ENCODE measurements at places on chromosomes 11 and 22.

DNA sequence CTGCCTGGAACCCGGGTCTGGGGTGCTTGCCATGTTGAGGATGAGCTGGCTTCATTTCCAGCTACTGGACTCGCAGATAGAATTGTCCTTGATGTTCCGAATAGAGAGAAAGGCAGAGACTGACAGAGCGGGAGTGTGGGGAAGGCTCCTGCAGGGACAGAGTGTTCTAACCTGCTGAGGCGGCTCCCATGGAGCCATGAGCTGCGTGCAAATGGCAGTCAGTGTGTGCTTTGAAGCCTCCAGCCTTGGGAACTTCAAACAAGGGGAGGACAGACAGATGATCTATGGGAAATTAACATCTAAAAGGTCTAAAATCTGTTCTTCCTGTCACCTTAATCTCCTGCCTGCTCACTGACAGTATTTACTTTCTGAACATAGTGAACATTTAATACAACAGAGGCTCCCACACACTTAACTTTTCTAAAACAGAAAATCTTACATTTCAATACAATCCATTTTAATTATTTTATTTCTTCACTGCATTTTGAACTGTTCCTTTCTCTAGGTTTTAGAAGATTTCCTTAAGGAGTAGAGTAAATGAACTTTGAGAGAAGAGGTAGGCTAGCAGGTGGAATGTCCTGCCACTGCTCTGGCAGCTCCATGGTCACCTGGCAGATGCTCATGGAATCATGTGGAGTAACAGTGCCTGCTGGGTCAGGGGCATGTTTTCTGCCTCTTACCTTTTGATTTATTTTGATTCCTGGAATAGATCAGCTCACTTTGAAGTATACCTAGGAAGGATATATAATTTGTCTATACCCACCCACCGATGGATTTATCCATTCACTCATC lies 481.7 kb downstream of the NTM start:
- DNase-seq = no peak

GRCh38 chr22:42300259-42301076 lies 30.0 kb upstream of the TCF20 start:
- DNase-seq = peak; percentile 17

- no peak for DNase-seq
These were observed 51.6 kb downstream of the CYTH4 start for GRCh38 chr22:37333724-37334460.

- peak; percentile 3 for DNase-seq
These were observed 20.6 kb upstream of the MUC5B start for GRCh38 chr11:1202154-1202775.

GRCh38 chr11:123144707-123145106 lies 50.3 kb downstream of the CLMP start:
- no peak for DNase-seq

DNA sequence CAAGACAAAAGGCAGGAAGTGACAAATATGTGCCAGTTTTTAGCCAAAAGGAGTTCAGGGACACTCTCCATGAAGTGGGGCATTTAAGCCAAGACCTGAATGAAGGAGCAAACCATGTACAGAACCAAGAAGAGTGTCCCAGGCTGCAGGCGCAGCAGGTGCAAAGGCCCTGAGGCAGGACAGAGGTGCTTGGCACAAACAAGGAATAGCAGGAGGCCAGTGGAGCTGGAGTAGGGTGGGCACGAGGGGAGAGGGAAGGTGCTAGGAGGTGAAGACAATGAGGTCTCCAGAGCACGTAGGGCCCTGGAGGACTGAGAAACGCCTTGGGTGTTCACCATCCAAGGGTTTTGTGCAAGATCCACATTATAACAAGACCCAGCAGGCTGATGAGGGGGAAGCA lies 474.1 kb downstream of the MN1 start:
- no peak for DNase-seq

GRCh38 chr11:67266449-67267187 lies at the start of gene GRK2:
Gene GRK2 (plus strand): TSS chr11:67266473. CDS start chr11:67266700, 227 bp downstream.
- DNase-seq = no peak

- DNase-seq = no peak
These were observed 1.9 kb upstream of the CHKA start for GRCh38 chr11:68122936-68123539.

- no peak for DNase-seq
These were observed 684.9 kb upstream of the CCDC90B start for GRCh38 chr11:83971063-83971462.

DNA sequence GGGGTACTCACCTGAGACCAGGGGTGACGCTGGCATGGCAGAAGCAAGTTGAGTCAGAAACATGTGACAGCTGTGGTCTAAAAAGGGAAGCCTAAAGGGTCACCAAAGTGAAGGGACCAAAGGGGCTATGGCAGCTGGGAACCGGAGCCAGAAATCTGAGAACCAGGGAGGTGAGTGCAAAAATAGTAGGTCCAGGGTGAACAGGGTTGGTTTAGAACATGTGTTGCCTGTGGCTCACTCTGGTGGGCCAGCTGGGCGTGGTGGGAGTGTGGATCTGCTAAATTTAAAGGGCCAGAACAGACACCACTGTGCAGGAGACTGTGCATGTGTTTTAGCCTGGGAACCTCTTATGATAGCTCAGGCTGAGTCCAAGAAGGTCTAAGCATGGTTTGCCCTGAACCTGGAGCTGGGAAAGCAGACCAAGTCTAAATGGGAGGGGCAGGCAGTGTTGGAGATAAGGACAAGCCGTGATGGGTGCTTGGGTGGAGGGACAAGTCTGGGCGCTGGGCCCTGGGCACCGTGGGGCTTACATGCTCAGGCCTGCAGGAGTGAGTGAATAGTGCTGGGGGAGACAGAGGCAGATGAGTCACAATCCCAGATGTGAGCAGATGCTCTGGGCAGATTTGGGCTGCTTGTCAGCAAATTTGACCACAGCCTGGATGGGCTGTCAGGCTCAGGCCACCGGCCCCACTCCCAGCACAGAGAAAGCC lies 41.4 kb upstream of the ZBED5 start:
- DNase-seq = no peak

- DNase-seq = no peak
These were observed 32.5 kb downstream of the WT1 start for GRCh38 chr11:32402836-32403235.

- DNase-seq = no peak
These were observed 13.3 kb upstream of the TNNT3 start for GRCh38 chr11:1906181-1906580.

DNA sequence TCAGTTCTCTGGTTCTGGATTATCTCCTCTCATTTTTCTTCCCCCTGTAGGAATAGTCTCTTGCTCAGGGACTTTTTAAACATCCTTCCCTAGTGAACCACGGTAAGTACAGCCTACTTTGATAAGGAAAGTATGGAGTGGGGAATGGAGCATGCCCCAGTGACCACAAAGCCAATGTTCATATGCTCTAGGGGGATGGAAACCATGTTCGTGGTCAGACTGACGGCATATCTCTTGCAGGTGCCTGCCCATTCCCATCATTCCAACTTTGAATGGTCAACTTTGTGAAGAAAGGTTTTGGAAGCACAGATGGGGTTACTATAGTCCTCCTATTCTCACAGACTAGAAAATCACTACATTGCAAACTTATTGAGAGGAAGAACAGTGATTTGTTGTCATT lies 332.5 kb upstream of the NCAM1 start:
- DNase-seq = no peak

DNA sequence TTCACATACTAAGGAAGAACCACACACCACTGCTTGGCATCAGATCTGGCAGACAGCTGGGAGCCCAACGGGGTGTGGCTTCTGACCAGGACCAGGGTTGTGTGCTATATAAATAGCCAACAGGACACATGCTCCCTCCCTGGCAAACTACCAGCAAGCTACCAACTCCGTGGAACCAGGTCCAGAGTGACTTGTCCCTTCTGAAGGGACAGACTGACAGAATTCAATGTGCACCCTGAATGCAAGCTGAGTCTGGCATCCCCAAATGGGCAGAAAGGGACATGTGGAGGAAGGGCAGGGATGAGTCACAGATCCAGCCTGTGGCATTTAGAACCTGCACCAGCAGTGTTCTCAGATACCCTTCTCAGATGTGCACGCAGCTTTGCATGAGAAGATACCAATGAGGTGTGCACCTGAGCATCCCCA lies 92.9 kb downstream of the MICAL3 start:
- no peak for DNase-seq

GRCh38 chr11:103929170-103929903 lies 107.1 kb upstream of the DDI1 start:
- DNase-seq = no peak

DNA sequence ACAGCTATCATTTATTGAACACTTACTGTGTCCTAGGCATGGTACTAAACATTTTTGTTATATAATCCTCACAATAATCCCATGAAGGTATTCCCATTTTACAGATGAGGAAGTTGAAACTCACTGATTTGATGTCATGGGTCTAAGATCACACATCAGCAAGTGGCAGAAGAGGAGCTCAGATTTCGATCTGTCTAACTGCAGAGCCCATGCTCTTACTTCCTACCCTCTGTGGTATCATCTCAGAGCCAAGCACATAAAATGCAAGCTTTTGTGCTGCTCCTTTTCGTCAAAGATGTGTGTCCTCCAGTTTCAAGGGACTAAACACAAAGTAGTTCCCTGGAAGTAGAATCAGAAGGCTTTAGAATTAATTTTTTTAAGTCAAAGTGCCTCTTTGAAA lies 71.1 kb downstream of the ARFGAP2 start:
- DNase-seq = no peak

- DNase-seq = no peak
These were observed 479.4 kb downstream of the JRKL start for GRCh38 chr11:96869207-96869606.

DNA sequence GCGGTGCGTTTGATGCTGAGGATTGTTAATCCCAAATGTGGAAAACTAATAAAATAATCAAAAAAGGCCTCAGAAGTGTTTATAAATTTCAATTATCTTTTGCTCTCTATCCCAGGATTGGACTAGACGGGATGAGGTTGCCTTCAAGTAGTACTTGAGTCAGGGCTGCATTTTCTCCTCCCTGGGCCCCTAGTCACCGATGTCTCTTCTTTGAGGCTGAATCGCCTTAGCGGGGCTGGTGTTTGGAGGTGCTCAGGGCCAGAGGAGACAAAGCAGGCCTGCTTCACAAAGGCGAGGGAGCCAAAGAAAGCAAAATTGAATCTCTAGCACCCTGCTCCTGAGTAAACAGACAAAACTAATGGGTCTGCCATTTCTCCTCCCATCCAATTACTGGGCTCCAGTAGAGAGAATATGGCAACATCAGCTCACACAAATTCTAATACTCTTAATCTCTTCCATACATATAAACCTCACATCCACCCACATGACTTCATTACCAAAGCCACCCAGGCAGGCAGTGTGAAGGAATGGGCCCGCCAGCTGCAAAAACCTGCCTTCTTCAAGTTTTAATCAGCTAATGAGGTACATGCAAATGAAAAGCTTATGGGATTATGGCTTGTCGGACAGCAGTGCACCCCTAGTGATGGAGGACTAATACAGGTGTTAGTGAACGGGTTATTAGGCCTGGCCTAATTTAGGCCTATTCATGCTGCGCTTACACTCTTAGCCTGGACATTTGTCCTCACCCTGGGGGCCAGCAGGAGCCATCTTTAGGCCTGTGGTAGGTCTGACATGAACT lies 52.7 kb upstream of the HTATIP2 start:
- DNase-seq = no peak

GRCh38 chr11:2376751-2377451 lies at the start of gene CD81:
Gene CD81 (plus strand): TSS chr11:2377310. CDS start chr11:2377550, 240 bp downstream.
- peak; percentile 58 for DNase-seq

- DNase-seq = no peak
These were observed 53.5 kb downstream of the SPECC1L start for GRCh38 chr22:24324137-24324536.

- no peak for DNase-seq
These were observed 93.6 kb downstream of the MTNR1B start for GRCh38 chr11:93063086-93063485.

- no peak for DNase-seq
These were observed 35.4 kb upstream of the LINC01488 start for GRCh38 chr11:69446108-69446507.

DNA sequence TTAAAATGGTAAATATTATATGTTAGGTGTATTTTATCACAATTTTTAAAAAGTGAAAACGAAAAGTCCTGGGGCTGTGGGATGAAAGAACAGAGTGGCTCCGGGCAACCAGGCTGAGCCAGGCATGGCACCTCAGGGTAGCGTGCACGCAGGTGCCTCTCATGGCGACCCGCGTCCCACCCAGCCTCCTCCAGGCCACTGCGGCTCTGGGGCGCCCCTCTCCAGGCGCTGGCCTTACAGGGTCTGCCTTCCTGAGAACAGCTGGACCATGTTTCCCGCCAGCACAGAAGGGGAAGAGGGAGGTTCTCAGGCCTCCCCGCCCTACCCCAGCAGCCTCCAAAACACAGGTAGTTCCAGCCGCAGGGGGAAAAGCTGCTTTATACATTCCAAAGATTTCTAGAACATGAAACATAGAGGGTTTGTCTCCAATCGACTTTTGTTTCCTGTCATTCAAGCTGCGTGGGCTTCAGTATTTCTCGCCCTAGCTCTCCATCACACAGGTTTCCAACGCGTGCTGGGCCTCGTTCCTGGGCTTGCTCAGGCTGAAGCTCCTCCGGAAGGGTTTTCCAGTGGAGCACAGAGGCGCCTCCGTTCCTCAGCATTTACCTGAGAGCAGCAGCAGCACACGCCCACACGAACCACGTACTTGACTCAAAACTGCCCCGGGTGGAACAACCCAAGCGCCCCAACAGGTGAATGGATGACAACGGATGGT lies 10.5 kb downstream of the EHD1 start:
- DNase-seq = no peak

DNA sequence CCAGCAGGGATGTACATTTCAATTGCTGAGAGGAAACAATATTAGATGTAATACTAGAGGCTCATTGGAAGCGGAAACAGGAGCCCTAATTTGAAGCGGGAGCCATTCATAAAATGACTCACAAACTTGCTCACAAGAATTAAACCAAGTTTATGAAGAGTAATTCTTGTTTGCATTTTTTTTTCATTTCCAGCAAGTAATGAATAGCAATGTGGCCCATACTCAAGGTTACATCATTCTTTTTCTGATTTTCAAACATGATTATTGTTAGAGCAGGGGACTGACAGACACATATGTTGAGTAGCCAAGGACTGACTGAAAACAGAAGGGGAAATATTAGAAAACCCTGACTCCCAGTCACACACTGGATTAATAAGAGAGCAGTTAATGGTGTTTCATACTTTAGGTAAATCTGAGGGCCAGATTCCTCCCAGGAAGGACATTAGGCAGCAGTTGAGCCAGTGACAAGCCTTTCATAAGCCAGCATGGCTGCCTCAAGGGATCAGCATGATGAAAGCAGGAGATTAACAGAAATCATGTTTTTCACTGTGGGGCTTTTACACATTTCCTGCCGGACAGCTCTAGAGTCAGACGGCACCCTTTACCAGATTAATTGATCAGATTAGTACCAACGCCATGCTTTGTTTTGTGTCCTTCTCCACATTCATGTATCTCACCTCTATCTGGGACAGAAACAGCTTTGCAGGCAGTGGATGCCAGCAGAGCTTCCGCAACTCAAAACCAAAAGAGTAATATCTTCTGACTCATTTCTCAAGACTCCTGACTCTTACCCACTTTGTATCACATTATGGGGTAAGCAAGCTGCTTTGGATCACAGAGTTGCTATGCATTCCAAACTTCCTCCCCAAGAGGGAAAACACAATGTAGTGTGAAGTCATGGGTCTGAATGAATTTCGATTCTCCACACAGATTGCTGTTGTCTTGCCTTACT lies 831.6 kb downstream of the KCNA4 start:
- no peak for DNase-seq

GRCh38 chr22:19396561-19396933 lies 35.0 kb downstream of the HIRA start:
- no peak for DNase-seq

GRCh38 chr11:128701086-128701485 lies 7.2 kb downstream of the FLI1 start:
- no peak for DNase-seq

- DNase-seq = no peak
These were observed 58.5 kb upstream of the PARVA start for GRCh38 chr11:12318791-12319438.

Measured in activated CD4-positive, alpha-beta T cell treated with anti-CD3 and anti-CD28 coated beads, Interleukin-2, Interleukin-4, amounts not matched to agents 100 ng/mL and 50 ng/mL, durations not matched to agents 16 hours and 8 hours (primary cell).